ENCODE measurements at places on chromosomes 6 and 20.

GRCh38 chr6:110053395-110054240 is 75.5 kb downstream of the GPR6 start:
- DNase-seq, result peak; percentile 72

DNA sequence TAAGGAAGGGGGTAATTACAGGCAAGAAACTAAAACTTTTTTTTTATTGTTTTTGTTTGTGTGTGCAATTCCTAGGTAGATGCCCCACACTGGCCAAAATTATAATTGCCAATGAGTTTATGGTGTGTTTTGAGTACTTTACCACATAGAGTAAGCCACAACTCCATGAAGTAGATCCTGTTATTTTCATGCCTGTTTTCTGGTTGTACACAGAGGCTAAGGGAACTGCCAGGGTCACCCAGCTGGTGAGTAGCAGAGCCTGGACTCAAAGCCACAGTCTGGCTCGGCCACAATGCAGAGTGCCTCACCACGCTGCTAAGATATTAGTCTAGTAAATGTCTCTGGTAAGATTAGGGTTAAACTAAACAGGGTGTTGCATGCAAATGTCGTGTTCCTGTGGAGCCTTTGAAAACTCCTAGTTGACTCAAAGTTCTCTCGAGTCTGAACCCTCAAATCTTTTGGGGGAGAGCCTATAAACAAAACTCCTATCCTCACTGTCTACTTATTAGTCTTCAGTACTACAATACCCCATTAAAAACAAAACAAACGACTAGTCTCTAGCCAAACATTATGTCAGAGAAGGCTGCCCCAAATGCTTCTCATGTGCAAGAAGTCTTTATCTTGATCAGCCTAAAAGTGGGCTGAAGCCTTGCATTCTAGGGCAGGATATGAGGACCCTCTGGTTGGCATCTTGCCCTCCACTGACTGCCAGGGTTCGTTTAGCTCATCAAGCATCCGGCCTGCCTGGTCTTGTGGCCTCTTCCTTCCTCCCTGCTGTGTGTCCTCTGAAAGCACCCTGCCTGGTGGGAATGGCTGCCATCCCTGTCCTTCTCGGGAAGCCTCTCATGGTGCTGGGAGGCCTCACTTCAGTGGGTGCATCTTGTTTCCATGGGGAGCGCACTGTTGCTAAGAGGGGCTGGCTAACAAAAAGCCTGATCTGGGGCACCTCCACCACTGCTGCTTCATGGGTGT is 4.2 kb downstream of the DUSP22 start:
- no peak for DNase-seq

- no peak for DNase-seq
Observed at GRCh38 chr20:61295682-61296628, 43.9 kb downstream of the CDH4 start.

DNA sequence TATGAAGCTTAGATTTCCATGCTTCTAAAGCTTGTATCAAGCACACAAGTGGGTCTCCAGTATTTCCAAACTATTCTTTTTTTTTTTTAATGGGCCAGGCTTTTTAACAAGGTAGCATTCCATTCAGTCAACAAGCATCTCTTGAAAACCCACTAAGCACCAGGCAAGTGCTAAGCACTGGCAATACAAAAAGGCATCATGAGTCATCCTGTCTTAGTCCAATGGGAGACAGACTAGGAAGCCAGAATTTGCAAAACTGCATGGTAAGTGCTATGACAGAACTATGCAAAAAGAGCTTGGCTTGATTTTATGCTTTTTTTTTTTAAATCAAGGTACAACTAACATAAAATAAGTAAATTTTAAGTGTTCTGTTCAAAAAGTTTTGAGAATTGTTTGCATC is 109.3 kb upstream of the DST start:
- no peak for DNase-seq

DNA sequence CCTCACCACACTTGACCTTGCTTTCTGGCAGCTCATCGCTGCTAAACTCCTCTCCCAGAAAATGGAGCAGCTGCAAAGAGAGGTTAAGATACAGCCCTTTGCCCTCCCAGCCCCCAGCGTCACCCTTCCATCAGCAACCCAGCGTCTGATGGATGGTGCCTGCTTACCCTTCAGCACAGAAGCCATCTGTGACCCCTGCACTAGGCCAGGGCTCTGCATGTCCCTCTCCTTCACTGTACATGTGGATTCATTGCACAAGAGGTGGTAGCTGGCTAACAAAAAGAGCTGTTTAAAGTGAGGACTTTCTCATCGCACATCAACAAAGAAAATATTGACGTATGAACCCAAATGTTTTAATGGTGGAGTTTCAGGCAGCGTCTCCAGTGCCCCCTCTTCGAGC is 12.3 kb downstream of the LBP start:
- DNase-seq, result no peak

- no peak for DNase-seq
Observed at GRCh38 chr6:44228031-44228430, 4.6 kb downstream of the SLC29A1 start.

- DNase-seq, result no peak
Observed at GRCh38 chr6:29826271-29826670, 1.4 kb upstream of the HLA-G start.

DNA sequence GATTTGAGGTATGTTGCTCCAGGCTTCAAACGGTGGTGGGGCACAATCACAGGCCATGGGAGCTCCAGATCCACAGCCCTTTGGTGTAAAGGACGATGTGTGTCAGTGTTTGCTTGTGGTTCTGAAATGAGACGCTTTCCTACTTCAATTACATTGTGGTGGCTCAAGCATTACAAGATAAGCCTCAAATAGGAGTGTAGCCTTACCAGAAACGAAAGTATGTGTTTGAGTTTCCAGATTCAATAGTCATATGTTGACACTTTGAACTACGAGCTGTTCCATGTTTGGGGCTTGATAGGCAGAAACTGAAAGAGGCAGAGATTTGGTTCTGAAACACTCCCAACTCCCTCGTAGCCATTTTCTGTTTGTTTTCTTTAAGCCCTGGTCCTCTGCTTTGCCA is 187.1 kb downstream of the MYLK4 start:
- peak; percentile 14 for DNase-seq

- DNase-seq, result peak; percentile 79
Observed at GRCh38 chr6:31403283-31404060, at the start of gene MICA. Gene MICA (plus strand): TSS chr6:31403595. CDS start chr6:31403633, 38 bp downstream.

DNA sequence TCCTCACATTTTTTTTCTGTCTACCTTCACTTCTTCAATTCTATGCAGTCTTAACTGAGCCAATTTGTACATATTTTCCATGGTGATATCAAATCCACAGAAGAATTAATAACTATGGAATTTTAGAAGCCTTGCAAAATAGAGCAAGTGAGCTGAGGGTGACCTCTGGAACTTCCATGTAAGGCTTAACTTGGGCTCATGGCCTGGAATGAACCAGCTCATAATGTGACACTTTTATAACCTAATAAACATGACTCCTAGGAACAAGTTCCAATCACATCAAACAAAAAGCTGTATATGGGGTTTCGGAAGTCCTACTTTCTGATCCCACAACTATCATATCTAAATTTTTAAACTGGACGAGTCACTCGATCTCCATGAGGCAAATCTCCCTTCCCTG is 232.4 kb downstream of the FOXA2 start:
- no peak for DNase-seq

DNA sequence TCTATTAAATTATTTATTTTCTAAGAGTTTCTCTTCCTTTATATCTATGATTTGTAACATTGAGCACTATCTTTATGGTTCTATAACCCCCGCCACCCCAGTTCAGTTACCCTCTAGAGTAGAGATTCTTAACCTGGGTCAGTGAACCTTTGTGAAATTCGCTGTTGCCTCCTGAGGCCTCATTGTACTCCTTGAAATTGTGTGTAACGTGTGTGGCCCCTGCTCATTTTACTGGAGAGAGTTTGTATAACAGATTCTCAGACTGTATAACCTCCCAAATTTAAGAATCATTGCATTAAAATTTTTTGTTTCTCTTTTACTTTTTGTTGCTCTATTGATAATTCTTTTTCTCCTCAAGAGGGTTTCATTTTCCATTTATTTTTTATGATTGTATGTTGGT is 65.3 kb downstream of the ADGRG6 start:
- no peak for DNase-seq

DNA sequence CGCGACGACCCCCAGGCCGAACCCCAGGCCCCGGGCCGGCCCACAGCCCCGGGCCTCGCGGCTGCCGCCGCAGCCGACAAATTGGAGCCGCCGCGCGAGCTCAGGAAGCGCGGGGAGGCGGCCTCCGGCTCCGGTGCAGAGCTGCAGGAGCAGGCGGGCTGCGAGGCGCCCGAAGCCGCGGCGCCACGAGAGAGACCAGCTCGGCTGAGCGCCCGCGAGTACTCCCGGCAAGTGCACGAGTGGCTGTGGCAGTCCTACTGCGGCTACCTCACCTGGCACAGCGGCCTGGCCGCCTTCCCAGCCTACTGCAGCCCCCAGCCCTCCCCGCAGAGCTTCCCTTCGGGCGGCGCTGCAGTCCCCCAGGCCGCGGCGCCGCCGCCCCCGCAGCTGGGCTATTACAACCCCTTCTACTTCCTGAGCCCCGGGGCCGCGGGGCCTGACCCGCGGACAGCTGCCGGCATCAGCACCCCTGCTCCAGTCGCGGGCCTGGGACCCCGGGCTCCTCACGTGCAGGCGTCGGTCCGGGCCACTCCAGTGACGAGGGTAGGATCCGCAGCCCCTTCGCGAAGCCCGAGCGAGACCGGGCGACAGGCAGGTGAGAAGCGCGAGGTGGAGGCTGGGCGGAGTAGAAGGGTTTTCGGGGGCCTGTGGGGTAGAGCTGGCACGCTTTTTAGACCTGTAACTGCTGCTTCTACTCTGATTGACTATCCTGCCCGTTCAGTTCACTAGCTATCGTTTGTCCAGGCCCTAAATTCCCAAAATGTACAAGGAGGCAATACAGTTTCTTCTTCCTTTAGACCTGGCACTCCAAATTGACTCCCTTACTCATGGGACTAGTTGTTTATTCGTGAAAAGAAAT is 654 bp downstream of the FAM8A1 start:
- peak; percentile 62 for DNase-seq

GRCh38 chr20:54223751-54224150 is 15.9 kb downstream of the PFDN4 start:
- DNase-seq, result no peak

DNA sequence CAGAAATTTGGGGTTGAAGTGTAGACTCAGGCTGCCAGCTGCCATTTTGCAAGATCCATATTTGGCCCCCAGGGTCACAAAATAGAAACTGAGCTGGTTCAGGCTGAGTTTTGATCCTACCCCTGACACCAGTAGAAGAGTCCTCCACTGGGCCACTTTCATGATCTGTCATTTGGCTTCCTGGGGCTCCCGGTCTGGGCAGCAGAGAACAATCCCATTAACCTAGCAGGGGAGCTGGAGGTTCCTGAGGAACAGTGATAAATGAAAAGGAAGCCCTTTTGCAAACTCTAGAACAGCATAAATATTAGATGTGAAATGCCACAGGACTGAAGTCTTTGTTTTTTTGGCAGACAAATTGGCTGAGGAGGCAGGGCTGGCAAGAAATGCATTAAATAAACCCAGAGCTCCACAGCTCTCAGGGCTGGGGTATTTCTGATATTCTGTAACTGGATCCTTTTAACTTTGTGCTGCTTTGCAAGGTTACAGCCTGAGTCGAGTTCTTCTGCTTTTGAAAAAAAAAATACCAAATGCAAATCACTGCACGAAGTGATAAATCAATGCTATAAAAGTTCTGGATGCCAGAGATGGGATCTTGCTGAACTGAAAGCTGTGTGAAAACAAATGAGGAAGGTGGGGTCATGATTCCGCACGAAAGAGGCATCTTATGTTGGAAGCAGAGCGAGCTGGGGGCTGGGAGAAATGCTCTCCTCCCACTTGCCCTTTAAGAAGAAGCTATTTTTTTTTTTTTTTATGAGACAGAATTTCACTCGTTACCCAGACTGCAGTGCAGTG is 64.4 kb downstream of the SULF2 start:
- DNase-seq, result no peak

DNA sequence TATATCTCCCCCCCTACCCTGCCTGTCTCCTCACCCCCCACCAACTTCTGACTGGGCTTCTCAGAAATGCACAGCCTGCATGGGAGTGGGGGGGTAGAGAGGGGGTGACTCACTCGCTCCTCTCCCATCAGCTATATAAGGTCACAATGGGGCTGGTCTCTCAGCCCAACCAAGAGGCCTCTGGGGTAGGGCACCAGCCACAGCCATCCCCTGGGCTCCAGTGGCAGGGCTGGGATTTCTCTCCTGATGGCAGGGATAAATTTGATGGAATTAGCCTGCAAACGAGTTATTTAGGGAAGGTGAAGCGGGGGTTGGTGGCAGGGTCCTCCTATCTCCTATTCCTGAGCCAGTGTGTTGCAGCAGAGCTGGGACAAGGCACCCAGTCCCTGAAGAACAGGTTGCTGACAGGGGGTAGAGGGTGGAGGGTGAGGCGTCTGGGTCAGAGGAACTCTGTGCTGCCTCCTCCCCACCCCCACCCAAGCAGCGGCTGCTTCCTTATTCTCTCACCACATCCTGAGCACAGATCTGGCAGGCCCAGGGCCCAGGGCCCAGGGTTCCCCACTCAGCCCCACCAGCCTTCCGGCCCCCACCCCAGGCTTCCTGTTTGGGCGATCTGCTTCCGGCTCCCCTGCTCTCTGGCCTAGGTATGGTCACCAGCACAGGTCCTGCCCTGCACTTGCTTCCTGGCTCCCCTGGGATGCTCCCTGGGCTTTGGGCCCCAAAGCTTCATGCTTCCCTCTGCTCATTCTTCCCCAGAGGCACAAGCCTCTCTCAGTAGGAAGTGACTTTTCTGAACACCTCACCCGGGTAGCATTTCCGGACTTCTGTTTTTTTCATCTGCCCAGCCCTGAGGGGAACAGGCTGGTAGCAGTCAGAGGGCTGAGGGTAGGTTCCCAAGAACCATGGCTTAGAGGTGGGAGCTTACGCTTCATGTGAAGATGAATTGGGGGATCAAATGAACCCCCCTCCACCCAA is 4.0 kb downstream of the PPP1R18 start:
- peak; percentile 75 for DNase-seq

DNA sequence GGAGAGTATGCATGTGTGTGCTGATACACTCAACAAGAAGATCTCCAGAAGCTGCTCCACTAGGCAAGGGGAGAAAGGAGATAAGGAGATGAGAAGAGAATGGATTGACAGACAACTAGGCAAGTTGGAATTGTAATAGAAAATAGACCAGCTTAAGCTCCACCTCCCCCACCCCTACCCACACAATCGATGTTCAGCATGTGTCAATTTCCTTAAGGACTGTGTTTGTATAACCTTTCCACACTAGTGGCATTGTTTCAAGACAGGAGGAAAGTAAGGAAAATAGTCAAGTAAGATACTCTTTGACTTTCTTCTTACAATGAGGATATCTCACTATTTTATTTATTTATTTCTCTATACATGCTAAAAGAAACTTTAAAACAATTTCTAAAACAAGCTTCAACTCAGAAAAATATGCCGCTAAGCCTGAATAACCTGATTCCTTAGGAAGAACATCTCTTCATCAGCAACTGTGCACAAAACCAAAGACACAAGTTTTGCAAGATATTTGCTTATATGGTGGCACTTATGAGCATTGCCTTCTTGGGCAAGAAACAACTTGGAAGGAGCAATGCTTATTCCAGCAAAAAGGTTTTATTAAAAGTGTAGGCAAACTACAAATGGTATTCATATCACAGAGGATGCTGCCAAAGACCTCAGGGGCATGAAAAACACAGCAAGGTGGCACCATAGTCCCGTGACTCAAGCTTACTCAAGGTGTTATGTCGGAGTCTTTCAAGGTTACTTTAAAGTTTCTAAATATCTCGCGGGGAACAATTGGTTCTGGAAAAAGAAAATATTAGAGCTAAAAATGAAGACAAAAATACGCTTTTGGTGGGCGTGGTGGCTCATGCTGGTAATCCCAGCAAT is 249.1 kb downstream of the COL12A1 start:
- no peak for DNase-seq

- no peak for DNase-seq
Observed at GRCh38 chr6:157376241-157376640, 4.7 kb upstream of the ZDHHC14 start.

- DNase-seq, result no peak
Observed at GRCh38 chr20:13857961-13858360, 73.1 kb downstream of the NDUFAF5 start.

Measured in hematopoietic multipotent progenitor cell (in vitro differentiated cells).